ENCODE measurements at places on chromosomes 2 and 18. TPM values are rescaled to one million over a fixed set of nuclear protein-coding genes. Genes with fewer than 3 reads are reported as not detected.

The STAM2 gene
- total RNA-seq = 24.2 TPM

The HOXD12 gene
- not detected for total RNA-seq

The NR4A2 gene
- 0.17 TPM for total RNA-seq

The EPHA4 gene
- 0.17 TPM for total RNA-seq

The GKN2 gene
- not detected for total RNA-seq

The GYPC gene
- 559 TPM for total RNA-seq

The BMPR2 gene
- total RNA-seq = 54.9 TPM

The ZFAND2B gene
- total RNA-seq = 30.6 TPM

The MARS2 gene
- 6.3 TPM for total RNA-seq

The CREG2 gene
- under 0.01 TPM for total RNA-seq

The ASB18 gene
- total RNA-seq = not detected

The MEIS1 gene
- 3.5 TPM for total RNA-seq

The BCL2 gene
- total RNA-seq = 2.1 TPM

The CPSF3 gene
- total RNA-seq = 39.1 TPM

The GCA gene
- total RNA-seq = 3.4 TPM

The OR6B2 gene
- not detected for total RNA-seq

The PROKR1 gene
- not detected for total RNA-seq

The APCDD1 gene
- total RNA-seq = not detected

The FAM161A gene
- 1.3 TPM for total RNA-seq

The REG3A gene
- not detected for total RNA-seq

The IL36RN gene
- total RNA-seq = not detected

The DPP4 gene
- total RNA-seq = 212 TPM

The PFN4 gene
- total RNA-seq = 0.17 TPM

The PMS1 gene
- 21.9 TPM for total RNA-seq

The NDC80 gene
- total RNA-seq = 3.8 TPM

The CCDC93 gene
- 26.9 TPM for total RNA-seq

The OXER1 gene
- total RNA-seq = not detected

The LTBP1 gene
- total RNA-seq = 165 TPM

The RUFY4 gene
- total RNA-seq = not detected

The C2orf80 gene
- total RNA-seq = not detected

Measured in dermis lymphatic vessel endothelial cell (primary cell).